ENCODE measurements at places on chromosomes 2 and 18. TPM values are rescaled to one million over a fixed set of nuclear protein-coding genes. Genes with fewer than 3 reads are reported as not detected.

The TBR1 gene
- under 0.01 TPM for total RNA-seq

The AFF3 gene
- not detected for total RNA-seq

The NR4A2 gene
- total RNA-seq: 0.17 TPM

The DUSP2 gene
- total RNA-seq: 1.2 TPM

The HRH4 gene
- total RNA-seq: not detected

The NT5C1B gene
- total RNA-seq: not detected

The SERPINB5 gene
- not detected for total RNA-seq

The SAG gene
- not detected for total RNA-seq

The ALK gene
- total RNA-seq: not detected

The GREB1L gene
- 3.5 TPM for total RNA-seq

The MEIS1 gene
- total RNA-seq: 3.5 TPM

The PLCD4 gene
- 1.3 TPM for total RNA-seq

The BOK gene
- total RNA-seq: 23.8 TPM

The ACKR3 gene
- 6.4 TPM for total RNA-seq

The CPLX4 gene
- not detected for total RNA-seq

The VWA3B gene
- not detected for total RNA-seq

The COLEC12 gene
- 32.4 TPM for total RNA-seq

The FBLN7 gene
- 0.87 TPM for total RNA-seq

The PROM2 gene
- total RNA-seq: 0.09 TPM

The FLACC1 gene
- 0.87 TPM for total RNA-seq

The RPRM gene
- not detected for total RNA-seq

The UGT1A4 gene
- total RNA-seq: not detected

The SKOR2 gene
- not detected for total RNA-seq

The LYPD1 gene
- total RNA-seq: not detected

The CD8A gene
- not detected for total RNA-seq

The RGPD5 gene
- 23.8 TPM for total RNA-seq

The PSMA8 gene
- not detected for total RNA-seq

The SLC16A14 gene
- total RNA-seq: 0.09 TPM

The YPEL5 gene
- total RNA-seq: 139 TPM

The SLC9A2 gene
- not detected for total RNA-seq

The INO80D gene
- 8.3 TPM for total RNA-seq

The CD8B gene
- not detected for total RNA-seq

The HOXD10 gene
- total RNA-seq: 8.2 TPM

The CELF4 gene
- not detected for total RNA-seq

The CRYGD gene
- total RNA-seq: not detected

The CCDC68 gene
- 0.34 TPM for total RNA-seq

The BOLL gene
- not detected for total RNA-seq

The CXCR1 gene
- not detected for total RNA-seq

The SULT1C4 gene
- total RNA-seq: 287 TPM

The EML6 gene
- 0.76 TPM for total RNA-seq

The FBXO48 gene
- 0.34 TPM for total RNA-seq

The PLB1 gene
- total RNA-seq: 0.43 TPM

The CENPA gene
- 3.4 TPM for total RNA-seq

The PID1 gene
- total RNA-seq: 0.11 TPM

The RNF125 gene
- total RNA-seq: 3.9 TPM

Measured in dermis lymphatic vessel endothelial cell (primary cell).